T-helper 1 cell (primary cell): ENCODE measurements at places on chromosomes 11 and 22.

- no peak for DNase-seq
Measured at GRCh38 chr11:94305146-94305545, 766 bp downstream of the IZUMO1R start.

GRCh38 chr11:130854483-130854882 lies 61.8 kb downstream of the SNX19 start:
- no peak for DNase-seq

DNA sequence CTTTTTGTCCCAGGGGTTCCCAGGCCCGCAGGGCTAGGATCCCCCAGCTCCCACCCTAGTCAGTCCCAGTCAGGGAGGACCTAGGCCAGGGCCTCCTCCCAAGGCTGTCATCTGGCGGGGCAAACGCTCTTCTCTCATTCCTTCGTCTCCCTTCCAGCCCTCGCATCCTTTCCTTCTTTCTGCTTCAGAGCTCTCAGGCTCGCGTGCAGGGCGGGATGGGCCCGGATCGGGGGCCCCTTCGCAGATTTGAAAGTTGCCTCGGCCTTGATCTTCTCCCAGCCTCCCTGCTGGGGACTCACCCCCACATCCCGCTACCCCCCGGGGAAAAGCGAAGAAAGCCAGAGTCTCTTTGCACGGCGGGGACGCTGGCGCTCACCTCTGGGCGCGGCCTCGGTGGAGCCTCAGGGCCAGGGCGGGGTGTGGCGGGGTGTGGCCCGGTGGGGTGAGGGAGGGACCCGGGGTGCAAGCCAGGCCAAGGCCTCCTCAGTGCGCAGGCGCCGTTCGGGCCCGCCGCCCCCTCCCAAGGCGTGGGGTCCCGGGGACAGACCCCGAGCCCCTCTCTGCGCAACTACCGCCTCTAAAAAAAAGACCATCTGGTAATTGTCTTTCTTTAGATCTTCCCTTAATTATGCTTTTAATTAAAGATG lies 14.8 kb upstream of the PAX6 start:
- no peak for DNase-seq

DNA sequence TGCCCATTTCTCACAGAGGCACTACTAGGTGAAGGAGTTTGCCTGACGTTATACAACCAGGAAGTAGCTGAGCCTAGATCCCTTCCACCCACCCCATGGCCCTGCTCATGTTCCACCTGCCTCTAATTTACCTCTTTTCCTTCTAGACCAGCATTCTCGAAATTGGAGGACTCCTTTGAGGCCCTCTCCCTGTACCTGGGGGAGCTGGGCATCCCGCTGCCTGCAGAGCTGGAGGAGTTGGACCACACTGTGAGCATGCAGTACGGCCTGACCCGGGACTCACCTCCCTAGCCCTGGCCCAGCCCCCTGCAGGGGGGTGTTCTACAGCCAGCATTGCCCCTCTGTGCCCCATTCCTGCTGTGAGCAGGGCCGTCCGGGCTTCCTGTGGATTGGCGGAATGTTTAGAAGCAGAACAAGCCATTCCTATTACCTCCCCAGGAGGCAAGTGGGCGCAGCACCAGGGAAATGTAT lies 14.1 kb downstream of the PIK3IP1 start:
- no peak for DNase-seq

- DNase-seq: no peak
Measured at GRCh38 chr11:58625086-58625485, 2.6 kb downstream of the CNTF start.

GRCh38 chr11:126304457-126305075 lies 706 bp downstream of the DCPS start:
- DNase-seq: no peak

DNA sequence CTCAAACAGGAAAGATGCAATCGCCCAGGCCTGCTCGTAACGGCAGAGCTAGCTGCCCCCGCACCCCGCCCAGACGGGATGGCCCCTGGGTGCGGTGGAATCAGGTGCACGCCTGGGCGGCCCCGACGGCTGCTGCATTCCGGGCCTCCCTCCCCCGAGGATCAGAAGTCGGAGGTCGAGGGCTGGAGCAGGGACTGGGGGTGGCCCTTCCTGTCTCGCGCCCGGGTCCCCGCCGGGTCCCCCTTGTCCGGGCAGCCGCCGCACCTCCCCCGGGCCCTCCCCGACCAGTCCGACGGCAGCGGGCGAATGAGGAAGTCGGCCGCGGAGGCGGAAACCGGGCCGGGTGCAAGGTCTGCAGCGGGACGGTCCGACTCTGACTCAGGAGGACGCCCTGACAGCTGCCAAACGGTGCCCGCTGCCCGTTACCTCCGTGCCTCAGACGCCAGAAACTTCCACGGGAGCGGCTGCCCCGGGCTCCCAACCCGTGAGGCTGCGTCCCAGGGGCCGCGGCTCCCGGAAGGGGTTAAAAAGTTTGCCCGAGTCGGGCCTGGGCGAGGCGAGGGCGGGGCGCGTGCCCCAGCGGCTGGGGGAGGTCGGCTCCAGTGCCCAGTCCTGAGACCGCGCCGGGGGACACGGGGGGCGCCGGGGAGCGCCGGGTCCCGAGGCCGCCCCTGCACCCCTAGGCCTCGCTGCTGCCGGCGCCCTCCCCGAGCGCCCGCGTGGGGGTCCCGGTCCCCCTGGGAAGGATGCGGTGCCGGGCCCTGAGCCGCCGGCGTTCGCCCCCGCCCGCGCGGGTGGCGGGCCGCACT lies 663 bp downstream of the MYH9 start:
- no peak for DNase-seq

GRCh38 chr11:33941637-33942160 lies 49.8 kb upstream of the LMO2 start:
- DNase-seq: no peak

DNA sequence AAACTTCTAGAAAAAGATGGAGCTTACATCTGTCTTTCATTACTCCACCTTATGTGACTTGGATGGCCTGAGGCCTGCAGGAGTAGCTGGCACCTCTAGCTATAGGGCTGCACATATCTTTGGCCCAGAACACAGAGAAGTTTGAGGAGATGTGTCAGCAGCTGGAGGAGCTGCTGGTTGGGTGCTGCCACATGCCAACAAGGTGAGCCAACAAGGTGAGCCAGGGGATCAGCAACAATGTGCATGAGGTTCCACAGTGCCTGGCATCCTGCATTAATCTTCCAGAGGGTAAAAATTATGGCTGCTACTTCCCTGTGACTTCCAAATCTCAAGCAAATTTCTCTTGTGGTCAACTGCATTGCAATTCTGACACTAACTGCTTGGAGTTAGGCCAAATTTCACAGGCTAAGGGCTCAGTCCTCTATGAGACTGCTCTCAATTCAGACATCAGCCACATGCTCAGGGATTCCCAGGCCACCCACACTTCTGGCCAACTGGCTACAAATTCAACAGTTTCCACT lies 16.0 kb downstream of the RBM7 start:
- DNase-seq: no peak

GRCh38 chr11:5690736-5691135 lies 1.1 kb downstream of the TRIM22 start:
- DNase-seq: no peak
